CD4-positive, alpha-beta T cell treated with Interleukin-6 for 4 hours (primary cell): ENCODE measurements at places on chromosomes 11 and 22.

DNA sequence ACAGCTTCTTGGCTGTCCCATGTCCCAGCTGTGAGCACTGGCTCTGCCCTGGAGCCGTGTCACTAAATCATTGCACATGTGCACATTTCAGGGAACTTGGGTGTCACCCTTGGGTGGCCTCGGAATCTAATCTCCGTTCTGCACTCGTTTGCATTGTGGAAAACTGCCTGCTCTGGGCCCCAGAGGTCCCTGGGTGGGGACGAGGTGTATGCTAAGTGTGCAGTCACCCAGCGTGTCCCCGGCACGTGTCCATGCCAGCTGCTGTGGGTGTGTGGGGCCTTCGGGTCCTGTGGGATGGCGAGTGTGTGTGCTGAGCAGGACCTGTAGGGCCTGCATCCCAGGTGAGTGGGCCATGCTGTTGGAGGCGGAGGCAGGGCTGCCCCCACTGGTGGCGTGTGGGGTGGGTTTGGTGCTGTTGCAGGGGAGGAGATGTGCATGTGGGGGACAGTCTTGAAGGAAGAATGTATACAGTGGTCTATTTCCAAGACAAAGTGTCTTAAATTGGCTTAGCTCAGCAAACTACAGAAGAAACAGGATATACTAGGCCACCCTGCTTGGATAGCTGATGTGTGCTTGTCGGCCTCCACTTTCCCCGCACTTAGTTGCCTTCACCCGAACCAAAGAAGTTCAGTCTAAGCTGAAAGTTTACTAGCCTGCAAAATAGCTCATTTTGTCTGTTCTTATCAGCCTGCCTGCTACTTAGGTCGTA lies 14.6 kb downstream of the TANGO2 start:
- no peak for DNase-seq

DNA sequence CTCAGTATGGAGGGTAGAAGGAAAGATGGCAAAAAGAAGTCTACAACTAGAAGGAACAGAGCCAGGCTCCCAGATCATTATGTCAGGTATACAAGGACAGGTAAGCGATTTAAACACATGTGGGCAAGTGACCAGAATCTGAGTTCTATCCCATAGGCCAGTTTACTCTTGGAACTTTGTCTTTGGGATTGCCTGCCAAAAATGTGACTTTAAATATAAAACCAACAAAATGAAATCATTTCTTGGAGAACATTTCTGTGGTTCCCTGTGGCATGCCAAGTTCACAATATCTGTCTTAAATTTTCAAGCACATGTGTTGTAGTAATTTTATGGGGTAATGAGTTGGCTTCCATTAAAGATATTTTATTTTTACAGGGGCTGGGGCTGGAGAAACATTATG lies 141.0 kb downstream of the SLC17A6 start:
- no peak for DNase-seq

DNA sequence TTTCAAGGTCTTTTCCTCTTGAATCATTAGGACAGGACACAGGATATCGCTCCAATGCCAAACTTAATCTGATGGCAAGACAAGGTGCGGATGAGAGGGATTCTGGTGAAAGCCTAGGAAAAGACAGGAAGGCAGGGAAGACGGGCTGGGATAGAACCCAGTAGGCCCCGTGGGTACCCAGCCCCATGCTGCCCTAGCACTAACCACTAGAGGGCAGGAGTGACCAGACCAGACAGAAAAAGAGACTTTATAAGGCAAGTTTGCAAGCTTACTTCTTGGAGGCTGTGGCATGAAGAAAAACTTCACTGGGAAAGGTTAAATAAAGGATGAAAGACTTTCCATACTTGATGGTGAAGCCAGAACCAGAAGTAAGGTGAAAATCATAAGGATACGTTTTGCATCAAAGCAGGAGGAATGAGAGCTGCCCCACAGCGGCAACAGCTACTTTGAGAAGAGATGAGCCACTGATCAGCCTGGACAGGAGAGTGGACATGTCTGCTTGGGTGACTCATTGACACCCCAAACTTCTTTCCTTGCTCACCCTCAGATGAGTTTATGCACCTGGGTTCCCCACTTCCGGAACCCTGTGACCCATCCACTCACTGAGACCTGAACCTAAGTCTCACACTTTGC lies 39.8 kb downstream of the SYN3 start:
- DNase-seq: peak; percentile 7

- no peak for DNase-seq
Observed at GRCh38 chr11:107272561-107272960, 185.1 kb downstream of the CWF19L2 start.

GRCh38 chr22:39543095-39543494 lies 10.5 kb upstream of the RPS19BP1 start:
- DNase-seq: peak; percentile 39

DNA sequence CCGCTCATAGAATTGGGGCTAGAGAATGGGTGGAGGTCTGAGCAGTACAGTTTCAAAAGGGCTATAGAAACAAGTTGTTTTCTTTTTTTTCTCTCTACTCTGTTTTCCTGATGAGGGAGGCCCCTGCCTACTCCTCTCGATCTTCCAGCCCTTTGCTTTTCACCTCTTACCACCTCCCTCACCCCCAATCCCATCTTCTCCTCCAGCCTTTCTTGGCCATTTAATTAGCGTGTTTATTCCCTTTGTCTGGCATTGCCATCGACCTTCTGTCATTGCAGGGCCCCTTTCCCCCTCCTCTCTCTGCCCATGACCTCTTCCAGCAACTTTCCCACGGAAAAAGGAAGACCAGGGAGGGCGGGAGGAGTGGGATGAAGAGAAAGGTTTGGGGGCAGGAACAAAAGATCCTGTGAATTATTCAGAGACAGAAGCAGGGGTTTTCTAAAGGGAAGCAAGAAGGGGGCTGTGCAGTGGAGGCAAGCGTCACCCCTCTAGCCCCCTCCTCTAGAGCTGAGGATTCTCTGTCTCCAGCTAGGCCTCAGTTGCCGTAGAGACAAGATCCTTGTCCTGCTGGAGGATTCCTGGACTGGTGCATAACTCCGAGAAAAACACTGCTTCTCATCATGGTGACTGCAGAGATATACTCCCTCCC lies 12.9 kb downstream of the DTX4 start:
- DNase-seq: no peak

DNA sequence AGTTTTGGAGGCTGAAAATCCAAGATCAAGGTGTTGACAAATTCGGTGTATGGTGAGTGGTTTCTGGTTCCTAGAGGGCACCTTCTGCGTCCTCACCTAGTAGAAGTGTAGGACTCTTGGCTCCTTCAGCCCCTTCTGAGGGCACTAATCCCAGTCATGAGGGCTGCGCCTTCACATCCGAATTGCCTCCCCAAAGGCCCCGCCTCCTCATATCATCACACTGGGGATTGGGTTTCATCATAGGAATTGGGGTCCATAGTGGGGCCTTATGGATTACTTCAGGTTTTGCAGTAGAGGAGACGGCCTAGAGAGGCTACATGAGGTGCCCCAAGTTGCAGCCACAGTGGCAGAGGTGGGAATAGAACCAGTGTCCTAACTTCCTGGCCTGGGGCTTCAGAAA lies 87.1 kb downstream of the CEP164 start:
- DNase-seq: no peak
